ENCODE measurements at places on chromosomes 5 and 9.

GRCh38 chr5:54624805-54625568, 107.4 kb downstream of the SNX18 start:
- DNase-seq, result peak; percentile 38

- DNase-seq, result no peak
Observed at GRCh38 chr9:134404376-134405358, 78.4 kb downstream of the RXRA start.

DNA sequence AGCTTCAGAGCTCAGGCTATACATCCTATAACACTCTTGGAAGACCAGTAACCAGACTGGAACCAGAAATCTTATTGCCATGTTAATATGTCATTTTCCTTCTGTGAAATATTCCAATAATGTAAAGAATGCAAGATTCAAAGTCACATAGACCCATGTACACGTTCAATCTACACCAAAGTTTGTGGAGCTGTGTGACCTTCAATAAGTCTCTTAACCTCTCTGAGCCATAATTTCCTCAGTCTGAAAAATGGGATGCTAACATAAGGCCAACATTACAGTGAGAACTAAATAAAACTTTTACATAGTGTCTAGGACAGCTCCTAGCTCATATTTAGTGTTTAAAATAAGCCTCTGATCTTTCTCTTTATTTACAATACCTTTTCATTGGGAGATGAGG, 70.4 kb downstream of the ARRDC3 start:
- DNase-seq, result no peak

- no peak for DNase-seq
Observed at GRCh38 chr9:119707228-119707845, 338.1 kb upstream of the BRINP1 start.

DNA sequence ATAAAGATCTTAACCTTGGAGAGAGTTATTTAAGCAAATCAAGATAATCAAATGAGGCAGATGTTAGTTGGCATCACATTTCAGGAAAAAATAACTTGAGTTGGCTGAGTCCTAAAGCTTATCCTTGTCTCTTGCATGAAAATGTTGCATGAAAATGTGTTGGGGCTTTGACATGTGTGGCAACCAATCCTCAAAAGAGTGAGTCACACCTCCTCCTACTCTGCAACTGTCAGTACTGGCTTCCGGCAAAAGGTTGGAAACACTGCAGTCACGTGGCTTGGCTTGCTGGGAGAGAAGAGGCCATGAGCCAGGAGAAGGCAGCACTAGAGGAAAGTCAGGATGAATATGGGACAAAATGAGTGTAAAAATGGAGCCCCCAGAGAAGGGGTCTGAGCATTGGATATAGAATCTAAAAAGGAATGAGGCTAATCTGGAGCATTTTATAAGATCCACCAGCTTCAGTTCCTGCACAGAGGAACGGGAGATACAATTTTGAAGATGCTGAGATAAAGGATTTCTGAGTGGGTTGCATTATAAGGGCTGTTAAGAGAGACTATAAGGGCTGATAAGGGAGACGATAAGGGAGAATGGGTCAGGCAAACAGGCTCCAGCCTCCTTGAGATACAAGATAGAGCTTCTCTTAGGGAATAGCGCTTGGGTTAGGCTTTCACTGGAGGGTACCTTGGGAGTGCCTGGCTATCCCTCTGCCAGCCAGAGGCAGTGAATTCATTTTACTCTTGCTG, 43.1 kb downstream of the SPATA31D1 start:
- peak; percentile 80 for DNase-seq

GRCh38 chr5:120062515-120062917, 401.6 kb upstream of the PRR16 start:
- peak; percentile 81 for DNase-seq

DNA sequence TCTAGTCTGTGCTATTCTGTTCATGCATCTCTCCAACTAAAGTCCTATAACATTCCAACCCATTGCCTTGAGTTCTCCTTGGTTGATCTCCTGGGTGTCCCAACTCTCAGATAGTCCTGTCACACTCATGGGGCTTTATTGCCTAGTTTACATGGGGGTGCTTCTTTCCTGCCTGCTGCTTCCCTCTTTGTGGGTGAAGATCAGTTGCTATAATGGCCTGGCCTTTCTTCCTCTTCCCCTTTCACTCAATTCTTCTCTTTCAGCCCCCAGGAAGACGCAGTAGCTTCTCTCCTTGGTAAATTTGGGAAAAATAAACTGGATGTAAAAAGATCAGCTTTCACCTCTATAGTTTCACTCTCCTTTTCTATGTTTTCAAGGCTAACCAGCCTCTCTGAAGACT, 66.5 kb downstream of the PTCD2 start:
- no peak for DNase-seq

DNA sequence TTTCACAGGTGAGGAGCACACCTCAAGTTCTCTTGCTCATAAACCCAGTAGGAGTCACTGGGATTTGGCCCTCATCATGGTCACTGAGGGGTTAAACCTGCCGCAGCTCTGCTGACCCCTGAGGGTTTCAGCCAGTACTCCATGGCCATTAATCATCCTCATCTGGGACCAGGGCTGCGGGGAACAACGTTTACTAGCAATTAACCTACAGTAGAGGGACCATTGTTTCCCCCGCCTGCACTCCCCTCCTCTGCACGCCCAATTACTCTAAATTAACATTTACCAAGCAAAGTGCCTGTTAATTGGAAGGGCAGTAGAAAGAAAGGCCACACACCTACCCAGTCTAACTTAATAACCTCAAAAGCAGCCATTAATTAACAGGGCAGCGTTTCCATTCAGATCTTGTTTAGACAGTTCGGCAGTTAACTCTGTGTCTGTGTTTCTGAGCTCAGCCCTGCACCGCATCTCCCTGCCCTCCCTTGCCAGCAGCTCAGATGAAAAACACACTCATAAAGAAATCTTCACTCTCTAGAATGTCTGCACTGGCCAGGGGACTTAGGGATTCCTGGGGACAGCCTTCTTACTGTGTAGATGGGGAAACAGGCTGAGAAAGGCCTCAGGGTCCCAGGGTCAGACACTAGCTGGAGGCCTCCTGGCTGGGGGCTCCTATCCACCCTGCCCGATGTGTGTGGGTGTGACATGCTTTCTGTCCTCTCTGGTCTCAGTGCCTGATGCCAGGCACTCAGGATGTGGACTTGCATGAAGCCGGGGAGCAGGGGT, 51.6 kb downstream of the ALG2 start:
- no peak for DNase-seq

GRCh38 chr5:160231783-160232342, 2.6 kb downstream of the FABP6 start:
- DNase-seq, result no peak

Measured in mesenchymal stem cell (in vitro differentiated cells and primary cell).